ENCODE measurements at places on chromosomes 1 and 21.

DNA sequence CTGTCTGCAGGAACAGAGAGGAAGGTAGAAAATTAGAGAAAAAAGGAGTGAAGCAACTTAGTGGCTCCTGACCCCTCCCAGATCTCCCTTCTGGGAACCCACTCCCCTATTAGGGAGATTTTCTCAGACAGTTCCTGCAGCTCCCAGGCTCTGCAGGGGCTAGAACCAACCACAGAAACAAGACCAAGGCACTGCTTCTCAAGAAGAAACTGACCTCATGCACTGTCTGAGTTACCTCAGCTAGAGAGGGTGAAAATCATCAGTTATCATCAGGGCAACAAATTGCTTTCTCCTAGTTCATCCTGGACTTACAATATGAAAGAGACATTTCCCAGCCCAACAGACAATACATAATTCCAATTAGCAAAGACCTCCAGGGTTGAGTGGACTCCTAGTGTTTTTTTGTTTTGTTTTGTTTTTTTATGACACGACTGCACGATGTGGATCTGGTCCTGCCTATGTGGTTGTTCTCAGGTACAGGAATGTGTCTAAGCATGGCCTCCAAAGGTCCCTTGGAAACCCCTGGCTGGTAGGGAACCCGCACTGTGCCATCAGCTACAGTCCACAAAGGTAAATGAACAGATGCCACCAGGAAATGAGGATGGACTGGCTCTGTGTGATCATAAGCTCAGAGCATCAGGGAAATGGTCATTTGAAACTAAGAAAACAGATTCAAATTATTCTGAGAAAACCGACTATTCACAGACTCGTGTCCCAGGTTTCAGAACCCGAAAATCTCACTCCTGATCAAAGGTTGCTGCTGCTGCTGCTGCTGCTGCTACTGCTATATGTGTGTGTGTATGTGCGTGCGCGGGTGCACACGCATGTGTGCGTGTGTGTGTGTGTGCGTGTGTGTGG is 65.3 kb downstream of the LAMC2 start:
- no peak for DNase-seq

DNA sequence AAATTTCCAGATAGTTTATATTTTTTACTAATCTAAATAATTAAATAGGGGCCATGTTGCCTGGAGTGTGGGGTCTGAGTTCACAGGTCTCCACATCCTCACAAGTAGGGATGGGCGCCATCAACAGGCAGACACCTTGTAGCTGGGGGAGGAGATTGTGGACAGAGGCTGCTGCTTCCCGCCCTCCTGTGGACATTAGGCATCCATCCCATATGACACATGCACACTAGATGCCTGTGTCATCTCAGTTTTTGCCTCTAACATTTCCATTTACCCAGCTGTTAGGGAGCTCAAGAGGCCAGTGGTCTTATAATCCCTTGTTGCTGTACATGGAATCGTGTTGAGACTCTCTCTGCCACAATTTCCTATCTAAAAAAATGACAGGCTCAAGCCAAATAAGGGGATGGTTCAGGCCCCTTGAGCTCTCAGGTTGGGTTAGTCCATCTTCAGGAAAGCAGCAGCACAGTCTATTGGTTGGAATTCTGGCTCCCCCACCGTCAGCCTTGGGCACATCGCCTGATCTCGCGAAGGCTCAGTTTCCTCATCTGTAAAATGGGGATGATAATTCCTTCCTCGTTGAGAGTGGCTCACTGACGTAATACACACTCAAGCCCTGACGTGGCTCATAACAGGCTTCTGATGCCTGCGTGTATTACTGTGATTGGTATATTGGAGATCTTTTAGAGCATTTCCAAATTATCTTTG is 13.6 kb downstream of the LHX4 start:
- DNase-seq = no peak

GRCh38 chr1:232250838-232251237 is 379.1 kb downstream of the SIPA1L2 start:
- no peak for DNase-seq

DNA sequence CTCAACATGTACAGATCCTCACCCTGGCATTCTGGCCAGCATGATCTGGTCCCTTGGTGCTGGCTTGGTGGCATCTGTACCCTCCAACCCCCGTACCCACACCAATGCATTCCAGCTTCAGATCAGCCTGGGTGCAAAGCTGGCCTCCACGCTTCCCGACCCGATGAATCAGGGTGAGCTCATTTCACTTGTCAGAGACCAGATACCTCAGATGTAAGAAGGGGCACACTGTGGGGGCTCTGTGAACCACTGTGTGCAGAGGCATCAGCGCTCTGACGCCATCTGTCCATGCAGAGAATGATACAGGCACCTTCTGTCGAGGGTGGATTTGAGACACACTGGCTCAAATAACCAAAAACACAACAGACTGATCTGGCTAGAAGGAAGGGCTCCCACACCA is 76.6 kb downstream of the DMRTB1 start:
- DNase-seq = no peak

DNA sequence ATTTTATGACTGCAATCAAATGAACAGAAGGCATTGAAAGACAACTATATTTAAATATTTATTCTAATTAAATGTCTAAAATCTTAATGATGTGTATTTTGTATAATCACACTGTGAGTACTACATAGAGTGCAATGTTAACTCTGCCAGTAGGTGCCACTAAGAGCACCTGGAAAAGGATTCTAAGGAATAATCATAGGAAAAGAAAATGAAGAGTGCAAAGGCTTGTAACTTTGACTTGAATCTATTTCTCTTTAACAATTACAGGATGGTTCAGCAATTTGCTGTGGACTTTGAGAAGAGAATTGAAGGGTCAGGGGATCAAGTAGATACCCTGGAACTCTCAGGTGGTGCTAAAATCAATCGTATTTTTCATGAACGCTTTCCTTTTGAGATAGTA is 200.4 kb downstream of the DNM3 start:
- DNase-seq = peak; percentile 59

- DNase-seq = peak; percentile 49
These were observed 519 bp downstream of the FNBP1L start for GRCh38 chr1:93448292-93448982.

- no peak for DNase-seq
These were observed at the start of gene SHISA4 for GRCh38 chr1:201888282-201889089. TSS of gene SHISA4 (plus strand) at chr1:201888898. CDS start at chr1:201888995, 97 bp downstream.

GRCh38 chr1:87785386-87785785 is 456.7 kb downstream of the LMO4 start:
- DNase-seq = no peak

DNA sequence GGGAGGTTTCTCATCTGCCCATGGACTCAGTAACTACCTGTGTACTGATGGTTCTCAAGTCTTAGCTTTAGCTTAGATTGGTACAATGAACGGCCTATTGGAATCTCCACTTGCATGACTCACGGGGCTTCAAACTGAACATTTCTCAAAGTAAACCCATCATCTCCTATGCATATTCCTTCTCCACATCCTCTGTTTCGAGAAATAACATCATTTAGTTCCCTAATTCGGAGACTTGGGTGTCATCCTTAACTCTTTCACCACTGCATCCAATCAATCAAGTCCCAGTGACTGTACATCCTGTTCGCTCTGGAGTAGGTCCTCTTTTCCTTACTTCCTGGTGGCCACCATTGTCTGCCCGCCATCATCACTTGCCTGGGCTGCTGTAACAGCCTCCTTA is 55.8 kb downstream of the LGR6 start:
- DNase-seq = no peak

DNA sequence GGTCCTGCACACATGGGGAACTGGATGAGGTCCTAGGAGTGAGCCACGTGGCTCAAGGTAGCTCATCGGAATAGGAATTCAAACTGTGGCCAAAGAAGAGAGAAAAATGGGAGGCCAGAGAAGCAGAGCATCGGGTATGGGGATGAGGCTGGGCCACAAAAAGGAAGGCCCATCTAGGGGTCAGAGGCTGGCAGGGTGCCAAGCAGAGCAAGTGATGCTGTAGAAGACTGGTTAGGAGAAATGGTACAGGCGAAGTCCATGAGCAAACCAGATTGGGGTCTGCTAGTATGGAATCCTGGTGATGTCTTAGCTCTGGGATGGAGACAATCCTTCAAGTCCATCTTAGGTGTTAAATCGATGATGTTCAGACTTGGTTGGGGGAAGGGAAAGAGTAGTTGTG is 68.0 kb downstream of the TEX35 start:
- DNase-seq = no peak

DNA sequence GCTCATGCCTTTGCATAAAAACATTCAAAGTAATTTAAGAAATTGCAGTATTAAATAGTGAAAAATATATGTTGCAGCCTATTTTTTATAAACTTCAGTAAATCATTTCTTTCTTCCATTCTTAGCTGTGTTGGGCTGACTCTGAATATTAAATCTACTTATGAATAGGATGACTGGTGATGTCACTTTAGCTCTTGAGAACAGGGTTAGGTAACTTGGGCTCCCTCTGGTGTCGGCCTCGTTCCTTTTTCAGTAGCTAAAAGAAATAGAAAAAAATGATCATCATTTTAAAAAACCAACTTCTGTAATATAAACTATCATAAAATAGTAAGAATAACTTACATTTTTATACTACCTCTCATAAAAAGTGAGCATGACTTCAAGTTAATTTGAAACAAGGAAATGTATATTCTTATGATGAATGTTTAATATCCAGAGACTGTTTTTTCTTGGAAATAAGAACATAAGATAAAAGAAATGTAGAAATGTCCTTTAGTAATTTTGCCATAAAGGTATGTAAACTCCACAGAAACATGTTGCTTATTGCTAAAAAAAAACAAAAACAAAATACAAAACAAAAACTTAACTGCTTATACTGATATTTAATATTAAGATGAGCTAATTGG is 26.8 kb upstream of the NCAM2 start:
- peak; percentile 54 for DNase-seq

- DNase-seq = peak; percentile 2
These were observed 11.6 kb upstream of the OR2G2 start for GRCh38 chr1:247576514-247576913.

GRCh38 chr1:54439550-54440223 is 33.5 kb upstream of the SSBP3 start:
- no peak for DNase-seq

GRCh38 chr21:45615145-45615711 is 28.3 kb upstream of the PCBP3 start:
- DNase-seq = no peak

DNA sequence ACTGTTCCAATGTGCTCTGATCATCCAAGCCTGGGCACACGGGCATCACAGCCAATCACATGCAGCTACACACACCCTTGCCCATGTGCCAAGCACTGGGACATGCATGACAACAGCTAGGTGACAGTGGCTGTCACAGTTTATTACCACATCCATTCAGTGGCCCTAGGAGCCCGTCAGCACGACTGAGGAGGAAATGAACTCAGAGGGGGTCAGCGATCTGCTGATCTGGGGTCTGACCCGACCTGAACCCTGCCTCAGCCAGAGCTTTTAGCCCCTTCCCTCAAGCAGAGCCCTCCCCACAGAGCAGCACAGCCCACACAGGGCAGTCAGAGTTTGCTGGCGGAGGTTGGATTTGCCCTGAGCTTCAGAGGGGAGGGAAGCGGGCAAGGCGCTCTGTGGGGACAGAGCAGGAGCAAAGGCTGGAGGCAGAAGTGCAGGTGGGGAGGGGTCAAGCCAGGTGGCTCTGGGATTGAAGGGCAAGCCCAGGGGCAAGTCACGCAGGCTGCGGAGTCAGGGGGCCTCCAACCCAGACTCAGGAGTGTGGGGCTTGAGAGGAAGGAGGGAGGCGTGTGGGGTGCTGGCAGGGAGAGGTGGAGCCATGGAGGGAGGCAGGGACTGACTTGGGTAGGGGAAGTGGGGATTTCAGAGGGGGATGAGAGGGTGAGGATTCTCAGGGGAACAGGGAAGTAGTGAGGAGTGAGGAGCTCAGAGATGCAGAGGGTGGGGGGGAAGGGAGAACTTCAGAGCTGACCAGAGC is 10.4 kb downstream of the SH3BGRL3 start:
- DNase-seq = no peak

- no peak for DNase-seq
These were observed 29.0 kb upstream of the PRRX1 start for GRCh38 chr1:170634824-170635410.

GRCh38 chr1:164560121-164560541 is 1.1 kb downstream of the PBX1 start:
- DNase-seq = peak; percentile 67

DNA sequence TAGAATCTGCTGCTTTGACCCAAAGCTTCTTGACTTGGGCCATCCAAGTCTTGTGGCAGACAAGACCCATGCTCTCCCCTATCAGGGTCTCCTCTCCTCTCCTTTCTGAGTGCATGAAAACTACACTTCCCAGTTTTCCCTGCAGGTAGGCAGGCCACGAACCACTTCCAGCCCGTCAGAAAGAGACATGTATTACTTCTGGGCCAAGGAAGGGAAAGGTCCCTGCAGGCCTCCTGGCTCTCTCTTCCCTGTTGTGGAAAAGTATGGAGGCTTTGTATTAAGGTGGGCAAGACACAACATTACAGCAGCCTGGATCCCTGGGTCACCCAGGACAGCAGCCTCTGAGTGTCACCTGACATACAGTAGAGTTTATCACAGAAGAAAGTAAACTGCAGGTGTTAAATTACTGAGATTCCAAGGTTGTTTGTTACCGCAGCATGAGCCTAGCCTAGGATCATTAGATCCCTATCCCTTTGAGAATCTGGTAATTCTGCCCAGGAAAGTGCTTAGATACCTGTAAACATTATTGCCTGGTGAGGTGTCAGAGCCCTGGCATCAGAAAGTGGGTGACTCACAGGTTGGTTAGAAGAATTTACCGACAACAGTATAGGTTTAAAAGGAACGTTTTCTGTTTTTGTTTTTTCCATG is 717.3 kb downstream of the MATN1 start:
- no peak for DNase-seq

GRCh38 chr21:25556091-25556490 is 51.2 kb downstream of the MRPL39 start:
- DNase-seq = no peak

GRCh38 chr1:56777972-56778371 is 41.2 kb downstream of the FYB2 start:
- DNase-seq = no peak

GRCh38 chr1:244858357-244858756 is 6.0 kb downstream of the HNRNPU start:
- DNase-seq = no peak

DNA sequence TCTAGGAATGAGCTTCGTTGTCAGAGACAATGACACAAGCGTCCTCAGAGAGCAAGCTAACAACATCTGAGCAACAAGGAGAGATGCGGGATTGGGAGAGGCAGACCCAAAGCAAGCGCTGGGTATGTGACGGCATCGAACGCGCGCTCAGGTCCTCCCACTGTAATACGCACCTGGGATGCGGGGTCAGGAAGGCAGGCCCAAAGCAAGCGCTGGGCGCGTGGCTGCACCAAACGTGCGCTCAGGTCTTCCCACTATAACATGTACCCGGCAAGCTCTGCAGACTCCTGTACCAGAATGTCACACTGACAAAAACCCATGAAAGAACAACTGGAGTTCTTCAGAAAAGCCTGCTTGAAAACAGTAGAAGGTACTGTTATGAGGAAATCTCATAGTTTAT is 653.8 kb downstream of the SMYD3 start:
- no peak for DNase-seq
